ENCODE measurements at places on chromosomes 13 and 19.

GRCh38 chr13:71754407-71754974 is 112.5 kb downstream of the DACH1 start:
- no peak for DNase-seq

GRCh38 chr13:80551650-80552497 is 210.9 kb upstream of the SPRY2 start:
- peak; percentile 28 for DNase-seq

GRCh38 chr13:21075011-21075378 is 13.6 kb upstream of the LATS2 start:
- DNase-seq = no peak

DNA sequence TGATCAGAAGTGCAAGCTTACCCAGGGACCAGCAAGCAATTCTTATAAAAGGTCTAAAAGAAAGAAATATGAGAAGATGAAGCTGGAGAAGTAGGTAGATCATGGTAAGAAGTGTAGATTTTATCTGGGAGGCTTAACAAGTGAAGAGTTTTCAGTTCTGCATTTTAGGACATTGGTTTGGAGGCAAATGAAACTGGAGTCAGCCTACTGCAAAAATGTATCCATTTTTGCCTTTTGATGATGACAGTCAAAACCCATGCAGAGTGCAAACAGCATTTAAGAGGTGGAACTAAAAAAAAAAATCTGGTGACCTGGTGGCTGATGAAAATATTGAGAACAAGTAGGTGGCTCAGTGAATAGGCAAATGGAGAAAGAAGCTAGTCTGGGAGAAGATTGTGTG is 216.9 kb downstream of the DNAJC15 start:
- DNase-seq = no peak

GRCh38 chr13:44011036-44011435 is 131.3 kb downstream of the LACC1 start:
- no peak for DNase-seq

DNA sequence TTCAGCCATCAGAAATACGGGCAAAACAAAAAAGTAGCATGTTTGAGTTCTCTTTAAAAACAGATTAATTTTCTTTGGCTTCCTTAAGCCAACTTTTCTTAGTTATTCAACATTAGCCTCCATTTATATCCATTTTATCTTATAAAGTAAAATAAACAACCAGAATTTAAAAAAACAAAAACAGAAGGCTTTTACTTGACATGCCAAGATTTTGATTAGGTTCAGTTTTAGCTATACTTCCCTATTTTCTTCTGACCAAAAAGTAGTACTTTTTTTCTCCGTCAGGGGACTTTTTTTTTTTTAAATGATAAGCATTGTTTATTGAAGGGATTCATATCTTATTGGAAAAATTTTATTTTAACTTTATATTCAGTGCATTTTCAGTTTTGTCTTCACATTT is 18.1 kb downstream of the RNASEH2B start:
- DNase-seq = no peak

DNA sequence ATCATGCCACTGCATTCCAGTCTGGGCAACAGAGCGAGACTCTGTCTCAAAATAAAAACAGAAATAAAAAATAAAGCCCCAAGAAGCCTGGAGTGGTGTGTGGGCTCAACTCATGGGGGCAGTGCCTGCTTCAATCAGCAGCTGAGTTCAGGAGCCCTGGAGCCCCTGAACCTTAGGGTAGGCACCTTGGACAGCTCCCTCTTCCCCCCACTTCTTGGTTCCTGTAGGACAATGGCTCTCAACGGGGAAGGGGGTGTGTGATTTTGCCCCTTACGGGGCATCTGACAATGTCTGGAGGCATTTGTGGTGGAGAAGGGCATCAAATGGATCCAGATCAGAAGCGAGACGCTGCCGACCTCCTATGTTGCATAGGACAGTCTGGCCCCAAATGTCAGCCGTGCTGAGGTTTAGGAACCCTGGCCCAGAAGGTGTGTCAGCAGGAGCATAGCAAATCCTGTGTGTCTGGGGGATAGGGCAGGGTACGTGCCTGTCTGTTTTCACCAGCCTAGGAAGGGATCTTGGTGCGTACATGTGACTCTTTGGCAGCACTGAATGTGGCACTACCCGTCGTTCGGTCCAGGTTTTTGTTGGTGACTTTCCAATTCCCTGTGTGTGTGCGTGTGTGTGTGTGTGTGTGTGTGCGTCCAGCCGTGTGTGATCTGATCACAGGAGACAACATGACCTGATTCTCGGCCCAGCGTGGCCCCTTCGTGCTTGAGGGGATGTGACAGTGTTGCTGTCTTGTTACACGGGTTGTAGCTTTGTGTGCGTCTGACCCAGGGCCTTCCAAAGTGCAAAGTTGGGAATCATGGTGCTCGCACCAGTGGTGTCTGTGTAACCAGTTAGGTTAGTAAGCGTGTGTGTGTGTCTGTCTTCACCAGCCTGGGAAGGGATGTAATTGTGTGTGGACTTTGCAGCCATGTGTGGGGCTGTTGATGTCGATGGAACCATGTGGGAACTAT is 7.5 kb downstream of the IGLON5 start:
- DNase-seq = no peak

GRCh38 chr19:39207293-39207836 is 3.3 kb upstream of the SYCN start:
- no peak for DNase-seq

- DNase-seq = no peak
These were observed 8.1 kb downstream of the RPS9 start for GRCh38 chr19:54208784-54209057.
